ENCODE measurements at places on chromosomes 2 and 18.

- no peak for DNase-seq
Measured at GRCh38 chr18:26383454-26384270, 157.4 kb downstream of the TAF4B start.

- DNase-seq: peak; percentile 53
Measured at GRCh38 chr18:79507076-79507545, 111.4 kb downstream of the NFATC1 start.

DNA sequence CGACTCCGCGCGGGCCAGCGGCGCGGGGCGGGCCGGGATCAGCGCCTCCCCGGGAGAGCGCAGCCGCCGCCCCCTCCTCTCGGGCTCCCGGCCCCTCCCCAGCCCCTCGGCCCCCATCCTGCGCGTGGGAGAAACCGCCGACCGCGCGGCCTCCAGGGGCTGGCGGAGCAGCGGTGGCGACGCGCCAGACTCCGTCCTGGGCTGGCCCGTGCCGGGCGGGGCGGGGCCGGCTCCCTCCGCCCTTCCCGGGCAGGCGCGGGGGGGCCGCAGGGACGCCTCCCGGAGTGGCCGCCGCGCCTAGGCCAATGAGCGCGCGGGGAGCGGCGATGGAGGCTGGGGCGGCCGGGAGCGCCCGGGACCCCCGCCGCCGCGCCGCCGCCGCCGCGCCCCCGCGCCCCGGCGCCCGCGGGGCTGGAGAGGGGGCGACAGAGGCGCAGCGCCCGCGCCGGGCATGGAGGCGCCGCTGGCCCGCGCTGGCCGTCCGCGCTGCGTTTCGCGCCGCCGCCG lies 49.1 kb downstream of the KCNIP3 start:
- DNase-seq: peak; percentile 79

- DNase-seq: no peak
Measured at GRCh38 chr2:9797681-9798556, 45.4 kb upstream of the TAF1B start.

GRCh38 chr2:187576906-187577305 lies 22.7 kb upstream of the TFPI start:
- no peak for DNase-seq

GRCh38 chr2:129233751-129234406 lies 745.6 kb upstream of the RAB6C start:
- DNase-seq: peak; percentile 59

DNA sequence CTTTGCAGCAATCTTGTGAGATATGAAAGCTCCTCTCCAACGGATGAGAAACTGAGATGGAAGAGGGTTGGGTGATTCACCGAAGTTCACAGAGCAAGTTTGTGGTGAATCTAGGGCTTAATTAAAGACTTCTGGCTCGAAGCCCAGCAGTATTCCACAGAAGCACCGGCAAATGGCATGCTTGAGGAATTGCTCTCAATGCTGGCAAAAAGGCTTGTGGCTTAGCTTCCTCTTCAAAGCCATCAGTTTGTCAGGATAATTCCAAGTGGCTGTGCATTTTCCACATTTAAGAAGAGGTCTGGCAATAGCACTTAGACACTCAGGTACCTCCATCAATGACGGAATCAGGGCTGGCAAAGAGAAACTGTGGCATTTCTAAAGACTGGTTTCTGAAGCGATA lies 98.7 kb upstream of the SLC66A3 start:
- DNase-seq: no peak

DNA sequence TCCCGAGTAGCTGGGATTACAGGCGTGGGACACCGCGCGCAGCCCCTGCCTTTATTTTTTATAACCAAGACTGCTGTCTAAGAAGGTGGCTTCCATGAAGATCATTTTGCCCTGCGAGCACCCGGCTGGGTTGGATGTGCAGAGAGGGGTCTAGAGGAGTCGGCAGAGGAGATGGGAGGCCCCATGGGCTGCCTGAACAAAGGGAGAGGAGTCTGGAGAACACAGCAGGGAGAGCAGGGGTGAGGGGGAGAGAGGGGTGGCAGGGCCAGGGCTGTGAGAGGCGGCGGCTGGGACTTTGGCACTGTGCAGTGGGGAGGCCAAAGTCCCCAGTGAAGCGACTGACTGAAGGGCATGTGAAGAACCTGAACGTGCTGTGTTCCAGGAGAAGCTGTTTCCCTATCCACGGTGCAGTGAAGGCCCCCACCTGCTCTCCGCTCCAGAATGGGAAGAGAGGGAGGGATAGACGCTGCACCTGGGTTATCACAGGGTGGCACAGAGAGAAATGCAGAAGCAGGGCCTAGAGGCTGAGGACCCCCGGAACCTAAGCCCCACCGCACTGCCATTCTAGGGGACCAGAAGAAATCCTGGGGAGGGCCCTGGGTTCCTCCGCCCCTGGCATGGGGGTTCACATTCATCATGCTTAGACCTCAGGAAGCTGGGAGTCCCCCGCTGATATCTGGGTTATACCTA lies 24.8 kb upstream of the FOSL2 start:
- DNase-seq: no peak

GRCh38 chr2:102601730-102602129 lies 17.6 kb upstream of the SLC9A2 start:
- DNase-seq: no peak

DNA sequence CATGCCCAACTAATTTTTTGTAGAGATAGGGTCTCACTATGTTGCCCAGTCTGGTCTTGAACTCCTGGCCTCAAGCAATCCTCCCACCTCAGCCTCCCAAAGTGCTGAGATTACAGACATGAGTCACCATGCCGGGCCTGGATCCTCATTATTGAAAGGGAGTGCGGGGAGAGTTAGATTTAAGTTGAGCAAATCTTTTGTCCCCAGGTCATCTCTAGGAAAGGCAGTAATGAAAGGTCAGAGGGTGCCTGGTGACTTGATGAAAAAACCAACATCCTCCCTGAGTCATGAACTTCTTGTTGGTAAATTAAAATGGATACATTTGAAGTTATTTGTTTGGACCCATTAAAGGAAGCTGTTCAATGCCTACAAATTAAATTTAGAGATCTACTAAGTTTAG lies 25.1 kb downstream of the STAT4 start:
- no peak for DNase-seq

DNA sequence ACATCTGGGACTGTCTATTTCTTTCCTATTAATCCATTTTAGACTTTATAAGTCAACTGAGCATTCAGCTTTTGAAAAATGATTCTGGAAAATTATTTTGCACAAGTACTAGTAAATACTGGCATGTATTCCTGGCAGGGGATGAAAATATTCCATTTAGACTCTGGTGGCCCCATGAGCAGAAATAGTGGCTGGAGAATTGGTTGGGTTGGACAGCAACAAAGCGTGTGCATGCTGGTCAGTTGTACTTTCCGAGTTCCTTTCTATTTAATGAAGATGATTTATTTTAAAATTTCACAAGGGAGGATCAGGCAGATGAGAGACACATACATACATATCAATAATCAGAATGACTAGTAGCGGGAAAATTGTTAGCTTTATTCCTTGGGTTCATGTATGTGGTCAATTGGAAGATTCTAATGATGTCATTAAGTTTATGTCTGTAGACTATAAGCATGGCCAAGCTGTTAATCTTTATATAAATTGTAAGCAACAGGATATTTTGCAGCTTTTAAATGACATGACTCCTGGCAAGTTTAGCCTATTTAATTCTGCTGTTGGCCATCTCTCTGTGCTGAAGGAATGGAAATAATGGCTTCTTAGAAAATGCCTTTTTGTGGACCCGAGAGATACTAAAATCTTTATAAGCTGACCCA lies 541.6 kb downstream of the SLC4A3 start:
- DNase-seq: no peak

DNA sequence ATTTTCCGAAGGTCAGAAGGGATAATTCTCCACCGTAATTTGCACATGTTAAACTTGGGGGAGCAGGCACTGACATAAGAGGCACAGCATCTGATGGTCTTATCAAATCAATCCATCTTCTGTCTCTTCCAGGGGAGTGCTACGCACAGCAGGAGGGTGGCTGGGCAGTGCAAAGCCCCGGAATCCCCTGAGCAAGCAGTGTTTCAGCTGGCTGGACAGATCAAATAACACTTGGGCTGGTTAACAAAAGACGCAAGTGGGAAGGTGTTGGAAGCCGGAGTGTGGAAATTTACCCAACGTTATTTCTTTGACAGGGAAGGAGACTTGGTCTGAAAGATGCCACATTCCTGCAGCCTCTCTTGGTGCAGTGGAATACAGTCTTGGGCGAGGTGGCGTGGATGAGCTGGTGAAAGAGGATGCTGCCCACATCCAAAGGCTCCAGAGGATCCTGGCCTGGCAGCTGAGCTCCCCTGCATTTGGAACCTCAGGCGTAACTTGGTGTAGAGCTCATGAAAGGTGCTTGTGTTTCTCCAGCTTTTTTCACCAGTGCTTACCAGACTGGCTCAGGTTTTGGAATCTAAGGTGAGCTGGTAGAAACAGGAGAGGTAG lies 103.0 kb downstream of the MAPK4 start:
- DNase-seq: no peak

DNA sequence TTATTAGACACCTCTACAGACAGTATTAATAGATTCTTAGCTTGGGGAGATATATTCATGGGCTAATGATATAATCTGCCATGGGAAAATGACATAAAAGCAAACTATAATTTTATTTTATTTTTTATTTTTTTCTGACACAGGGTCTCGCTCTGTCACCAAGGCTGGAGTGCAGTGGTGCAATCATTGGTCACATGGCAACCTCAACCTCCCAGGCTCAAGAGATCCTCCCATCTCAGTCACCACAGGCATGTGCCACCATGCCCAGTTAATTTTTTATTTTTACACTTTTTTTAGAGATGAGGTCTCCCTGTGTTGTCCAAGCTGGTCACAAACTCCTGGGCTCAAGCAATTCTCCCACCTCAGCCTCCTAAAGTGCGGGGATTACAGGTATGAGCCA lies 39.3 kb downstream of the RTN4 start:
- DNase-seq: no peak

DNA sequence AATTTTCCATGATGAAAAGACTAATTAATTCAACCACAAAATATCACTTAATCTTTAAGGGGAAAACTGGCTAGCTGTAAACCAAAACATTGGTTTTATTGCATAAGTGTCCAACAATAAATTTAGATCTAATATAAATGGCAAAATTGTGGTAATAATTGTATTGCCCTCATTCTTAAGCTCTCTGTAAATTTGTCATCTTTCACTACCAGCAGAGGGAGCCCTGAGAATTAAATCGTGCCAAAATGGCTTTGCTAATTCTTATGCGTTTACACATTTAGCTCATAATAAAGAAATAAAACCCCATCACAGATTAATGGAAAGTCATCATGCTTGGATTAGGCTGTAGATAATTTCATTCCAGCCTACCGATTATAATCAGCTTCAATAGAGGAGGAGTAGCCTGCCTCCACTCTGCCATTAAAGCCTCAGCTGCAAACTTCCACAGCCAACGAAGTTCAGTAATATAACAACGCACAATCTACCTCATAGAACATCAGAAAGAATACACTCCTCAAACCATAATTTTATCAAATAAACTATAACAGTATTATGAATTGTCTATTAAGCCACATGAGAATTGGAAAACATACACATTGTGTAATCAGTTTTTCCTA lies 70.0 kb upstream of the ATP5MC3 start:
- no peak for DNase-seq

- DNase-seq: no peak
Measured at GRCh38 chr2:96150007-96150640, 4.9 kb upstream of the DUSP2 start.

- no peak for DNase-seq
Measured at GRCh38 chr2:232721882-232722281, 24.8 kb downstream of the GIGYF2 start.

DNA sequence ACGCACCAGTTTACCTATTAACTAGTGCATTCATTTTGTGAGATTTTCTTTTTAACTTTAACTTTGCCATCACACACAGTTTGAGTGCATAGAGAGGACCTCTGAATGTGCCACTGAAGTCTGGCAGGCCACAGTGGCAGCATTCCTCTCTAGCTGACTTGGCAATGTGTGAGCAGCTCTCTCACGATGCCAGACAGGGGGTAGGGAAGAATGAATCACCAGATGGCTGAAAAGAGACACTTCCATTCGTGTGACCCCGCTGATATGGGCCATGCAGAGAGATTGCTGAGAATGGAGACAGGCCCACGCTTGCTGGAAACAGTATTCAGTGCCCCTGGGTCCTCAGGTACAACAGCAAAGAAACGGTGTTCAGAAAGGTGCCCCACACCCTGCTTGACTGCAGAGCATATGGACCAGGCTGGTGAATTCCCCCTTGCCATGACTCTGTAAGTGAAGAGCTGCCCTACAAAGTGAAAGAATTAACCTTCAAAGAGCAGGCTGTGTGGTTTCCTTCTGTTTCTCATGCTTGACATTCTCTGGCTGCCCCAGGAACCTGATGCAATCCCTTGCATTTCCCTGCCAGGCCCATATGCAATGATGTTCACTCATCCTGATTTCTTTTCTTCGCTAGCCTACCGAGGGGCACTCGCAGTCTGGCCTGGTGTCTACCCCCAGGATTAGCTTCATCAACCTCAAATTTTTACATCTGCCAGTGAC lies 236.1 kb downstream of the CDH20 start:
- no peak for DNase-seq

GRCh38 chr2:57598551-57598950 lies 448.1 kb upstream of the VRK2 start:
- DNase-seq: no peak

DNA sequence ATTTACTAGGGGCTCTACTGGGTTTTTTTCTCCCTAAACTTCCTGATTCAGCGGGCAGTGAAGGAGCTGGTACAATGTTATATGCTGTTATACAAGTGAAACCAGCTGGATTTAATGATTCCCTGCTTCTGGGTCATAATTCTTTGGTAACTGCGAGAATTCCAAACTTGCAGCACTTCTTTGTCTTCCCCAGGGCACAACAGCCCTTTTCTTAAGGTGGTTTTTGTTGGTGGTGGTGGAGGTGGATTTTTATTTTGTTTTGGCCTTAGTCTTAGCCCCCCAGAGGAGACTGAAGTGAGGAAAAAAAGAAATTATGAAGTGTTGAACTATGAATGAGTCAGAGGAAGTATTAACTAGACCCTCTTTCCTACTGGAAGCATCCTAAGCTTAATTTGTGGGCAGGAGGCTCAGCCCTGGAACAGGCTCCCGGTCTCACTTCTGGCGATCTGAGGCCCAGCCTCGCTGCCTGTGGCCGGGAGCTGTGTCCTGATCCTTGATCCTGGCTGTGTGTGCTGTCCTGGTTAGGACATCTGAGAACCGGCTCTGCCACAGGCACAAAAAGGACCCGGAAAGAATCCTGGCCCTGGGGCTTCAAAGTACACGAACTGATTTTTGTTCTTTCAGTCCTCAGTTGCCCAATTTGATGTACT lies 141.9 kb downstream of the LYPD6B start:
- no peak for DNase-seq

DNA sequence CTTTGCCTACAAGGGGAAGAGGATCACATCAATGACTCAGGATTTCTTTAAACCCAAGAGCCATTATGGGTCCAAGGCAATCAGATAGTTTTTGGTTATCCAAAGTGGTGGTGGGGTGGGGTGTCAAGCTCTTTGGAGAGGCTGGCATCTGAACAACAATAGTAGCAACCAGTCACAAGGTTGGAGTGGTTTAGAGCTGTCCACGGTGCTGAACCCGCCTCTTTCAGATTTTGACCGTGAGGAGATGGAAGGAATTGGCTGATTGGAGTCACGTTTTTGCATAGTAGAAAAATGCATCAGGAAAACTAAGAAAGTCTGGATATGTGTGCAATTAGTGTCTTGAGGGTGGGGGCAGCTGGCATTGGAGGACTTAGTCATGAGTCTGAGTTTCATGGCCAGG lies 159.9 kb downstream of the LOXHD1 start:
- peak; percentile 38 for DNase-seq

Data from testis (tissue), 5 donors.